Left ventricle myocardium inferior (tissue), 1 donor: ENCODE measurements at places on chromosomes 6 and 20.

- no peak for DNase-seq
Observed at GRCh38 chr6:110181131-110182030, 1.2 kb downstream of the CDC40 start.

GRCh38 chr6:29841030-29841429 lies 13.4 kb downstream of the HLA-G start:
- no peak for DNase-seq

DNA sequence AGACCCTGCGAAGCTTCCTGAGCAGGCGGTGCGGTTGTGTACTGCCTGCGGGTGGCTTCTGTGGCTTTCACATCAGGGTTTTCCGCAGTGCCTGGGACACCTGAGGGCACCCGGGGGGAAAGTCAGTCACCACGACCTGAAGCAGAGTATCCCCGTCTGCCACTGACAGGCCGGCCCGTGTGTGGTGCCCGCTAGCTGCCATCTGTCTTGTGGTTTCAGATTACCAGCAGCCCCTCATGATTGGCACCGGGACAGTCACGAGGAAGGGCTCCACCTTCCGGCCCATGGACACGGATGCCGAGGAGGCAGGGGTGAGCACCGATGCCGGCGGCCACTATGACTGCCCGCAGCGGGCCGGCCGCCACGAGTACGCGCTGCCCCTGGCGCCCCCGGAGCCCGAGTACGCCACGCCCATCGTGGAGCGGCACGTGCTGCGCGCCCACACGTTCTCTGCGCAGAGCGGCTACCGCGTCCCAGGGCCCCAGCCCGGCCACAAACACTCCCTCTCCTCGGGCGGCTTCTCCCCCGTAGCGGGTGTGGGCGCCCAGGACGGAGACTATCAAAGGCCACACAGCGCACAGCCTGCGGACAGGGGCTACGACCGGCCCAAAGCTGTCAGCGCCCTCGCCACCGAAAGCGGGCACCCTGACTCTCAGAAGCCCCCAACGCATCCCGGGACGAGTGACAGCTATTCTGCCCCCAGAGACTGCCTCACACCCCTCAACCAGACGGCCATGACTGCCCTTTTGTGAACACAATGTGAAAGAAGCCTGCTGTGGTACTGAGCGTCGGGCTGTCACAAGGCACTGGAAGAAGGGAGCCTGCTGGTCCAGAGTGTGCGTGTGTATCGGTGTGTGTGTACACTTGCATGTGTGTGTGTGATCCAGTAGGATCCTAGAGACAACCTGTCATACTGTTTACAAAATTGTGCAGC lies 54.4 kb downstream of the GOPC start:
- DNase-seq: peak; percentile 65

DNA sequence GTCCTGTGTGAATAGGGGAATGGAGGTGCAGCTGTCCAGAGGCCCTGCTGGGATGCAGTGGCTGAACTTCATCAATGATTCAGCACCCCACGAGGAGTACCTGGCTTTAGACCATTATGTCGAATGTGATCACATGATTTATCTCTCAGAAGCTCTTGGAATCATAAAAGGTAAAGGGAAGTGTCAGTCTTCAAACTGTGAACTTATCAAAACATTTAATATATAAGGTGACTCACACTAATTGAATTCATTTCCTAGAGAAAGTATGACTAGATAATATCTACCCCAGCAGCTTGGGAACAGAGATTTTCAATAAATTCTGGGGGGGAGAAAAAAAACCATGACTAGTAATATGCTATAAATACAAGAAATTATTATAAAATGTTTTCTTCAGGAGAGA lies 29.5 kb downstream of the ALDH8A1 start:
- DNase-seq: no peak

DNA sequence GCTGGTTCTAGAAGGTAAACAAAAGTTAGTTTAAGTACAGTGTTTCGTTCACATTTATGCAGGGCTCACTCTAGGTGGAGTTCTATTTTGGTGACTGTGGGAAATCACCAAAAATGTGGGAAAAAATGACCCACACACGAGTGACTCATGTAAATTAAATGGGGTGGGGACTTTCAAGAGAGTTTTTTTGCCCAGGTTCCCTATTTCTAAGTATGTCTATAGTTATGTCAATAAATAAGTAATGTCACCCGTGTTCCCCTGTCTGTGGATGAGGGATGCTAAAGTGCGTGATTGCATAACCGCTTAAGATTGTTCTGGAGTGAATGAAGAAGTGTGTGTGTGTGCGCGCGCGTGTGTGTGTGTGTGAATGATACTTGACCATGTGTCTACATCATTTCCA lies 69.1 kb downstream of the MYB start:
- DNase-seq: no peak

DNA sequence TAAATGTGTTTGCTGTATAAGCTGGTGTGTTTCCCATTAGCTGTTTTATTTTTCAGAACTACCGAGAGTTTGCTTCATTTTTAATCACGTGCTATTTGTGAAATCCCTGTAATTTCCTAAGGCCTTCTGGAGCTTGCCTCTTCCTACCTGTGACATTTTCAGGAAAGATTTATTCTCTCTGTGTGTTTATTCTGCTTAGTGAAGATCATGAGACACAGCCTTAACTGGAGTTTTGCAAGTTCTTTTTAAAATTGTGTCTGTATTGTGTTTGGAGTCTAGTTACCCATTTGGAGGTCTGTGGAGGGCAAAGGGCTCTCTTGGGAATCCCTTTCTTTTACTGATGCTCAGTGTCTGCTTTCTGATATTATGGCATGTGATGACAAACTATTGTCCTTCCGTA lies 359.1 kb upstream of the FLRT3 start:
- DNase-seq: no peak

GRCh38 chr6:49646130-49646824 lies 9.6 kb upstream of the RHAG start:
- DNase-seq: no peak

DNA sequence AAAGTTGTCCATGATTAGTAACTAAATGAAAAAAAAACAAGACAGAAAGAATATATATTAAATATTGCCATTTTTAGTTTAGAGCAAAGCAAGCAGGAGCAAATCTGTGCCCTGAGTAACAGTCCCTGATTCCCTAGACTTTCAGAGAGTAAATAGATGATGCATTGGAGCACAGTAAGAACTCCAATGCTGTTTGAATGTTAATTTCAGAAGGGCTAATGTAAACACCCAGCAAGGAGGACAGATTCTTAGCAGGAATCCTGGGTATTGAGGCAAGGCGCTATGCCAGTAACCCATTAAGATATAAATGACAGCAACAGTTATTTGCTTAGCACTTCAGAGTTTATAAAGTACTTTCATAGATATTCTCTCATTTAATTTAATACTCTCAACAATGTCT lies 15.6 kb upstream of the NRSN1 start:
- no peak for DNase-seq

DNA sequence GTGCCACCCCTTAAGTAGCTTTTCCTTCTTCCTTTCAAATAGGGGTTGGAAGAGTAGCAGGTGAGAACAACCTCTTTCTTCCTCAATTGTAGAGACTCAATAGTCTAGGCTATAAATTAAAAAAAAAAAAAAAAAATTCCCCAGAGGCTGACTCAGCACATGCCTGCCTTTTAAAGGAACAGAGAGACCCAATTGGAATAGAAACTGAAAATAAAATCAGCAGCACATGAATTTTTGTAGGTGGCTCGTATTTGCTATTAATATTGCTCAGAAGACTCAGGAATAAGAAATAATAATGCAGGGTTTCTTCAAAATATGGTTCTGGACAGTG lies 19.3 kb downstream of the TOP1 start:
- DNase-seq: no peak

- no peak for DNase-seq
Observed at GRCh38 chr20:5397393-5397792, 80.6 kb upstream of the PROKR2 start.

DNA sequence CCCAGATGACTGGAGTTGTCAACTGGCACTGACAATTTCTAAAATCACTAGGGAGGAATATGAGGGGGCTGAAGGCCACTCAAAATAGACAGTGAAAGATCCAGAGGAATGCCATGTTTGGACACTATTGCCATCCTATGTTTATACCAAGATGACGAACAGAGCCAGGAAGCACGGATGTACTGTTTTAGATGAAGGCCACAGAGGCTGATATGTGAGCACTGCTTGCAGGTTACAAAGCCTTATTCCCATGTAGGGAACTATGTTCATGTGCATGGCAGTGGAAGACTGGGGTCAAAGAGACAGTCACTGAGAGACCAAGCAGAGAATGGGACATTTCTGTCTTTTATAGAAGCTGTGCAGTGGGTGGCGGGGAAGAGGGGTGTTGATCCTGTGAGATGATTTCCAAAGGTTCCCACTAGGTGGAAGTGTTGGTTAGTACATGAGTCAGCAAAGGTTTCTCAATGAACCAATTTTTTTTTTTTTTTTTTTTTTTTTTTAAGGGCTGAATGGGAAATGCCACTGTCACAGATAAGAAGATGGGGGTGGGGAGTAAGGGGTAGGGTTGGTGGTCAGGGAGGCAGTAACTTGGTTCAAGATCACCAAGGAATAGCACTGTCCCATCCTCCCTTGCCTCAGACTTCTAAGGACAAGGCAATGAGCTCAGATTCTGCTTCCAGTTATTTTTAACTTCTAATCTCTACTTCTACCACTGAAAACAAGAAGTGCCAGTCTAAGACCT lies 46.7 kb upstream of the MOCS1 start:
- no peak for DNase-seq

DNA sequence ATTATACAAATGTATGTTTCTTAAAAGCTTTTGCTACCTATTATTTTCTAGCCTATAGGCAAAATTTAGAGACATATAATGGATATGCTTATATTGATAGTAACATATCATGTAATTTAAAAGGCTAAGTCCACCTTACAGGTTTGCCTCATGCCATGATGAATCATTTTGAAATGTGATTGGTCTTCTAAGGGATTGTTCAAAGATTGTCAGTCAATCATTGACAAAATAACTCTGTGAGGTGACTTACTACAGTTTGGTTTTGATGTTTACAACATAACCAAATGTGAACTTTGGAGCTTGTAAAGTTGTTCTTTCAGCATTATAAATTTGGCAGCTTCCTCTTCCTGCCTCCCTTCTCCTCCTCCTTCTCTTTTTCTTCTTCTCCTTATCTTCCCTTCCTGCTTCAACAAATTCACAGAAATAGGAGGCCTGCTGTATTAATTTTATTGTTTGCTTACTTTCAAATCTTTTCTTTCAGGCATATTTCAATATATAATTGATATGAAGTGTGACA lies 39.7 kb upstream of the ZFP64 start:
- no peak for DNase-seq

GRCh38 chr6:125110056-125110455 lies 43.5 kb upstream of the TPD52L1 start:
- DNase-seq: no peak

DNA sequence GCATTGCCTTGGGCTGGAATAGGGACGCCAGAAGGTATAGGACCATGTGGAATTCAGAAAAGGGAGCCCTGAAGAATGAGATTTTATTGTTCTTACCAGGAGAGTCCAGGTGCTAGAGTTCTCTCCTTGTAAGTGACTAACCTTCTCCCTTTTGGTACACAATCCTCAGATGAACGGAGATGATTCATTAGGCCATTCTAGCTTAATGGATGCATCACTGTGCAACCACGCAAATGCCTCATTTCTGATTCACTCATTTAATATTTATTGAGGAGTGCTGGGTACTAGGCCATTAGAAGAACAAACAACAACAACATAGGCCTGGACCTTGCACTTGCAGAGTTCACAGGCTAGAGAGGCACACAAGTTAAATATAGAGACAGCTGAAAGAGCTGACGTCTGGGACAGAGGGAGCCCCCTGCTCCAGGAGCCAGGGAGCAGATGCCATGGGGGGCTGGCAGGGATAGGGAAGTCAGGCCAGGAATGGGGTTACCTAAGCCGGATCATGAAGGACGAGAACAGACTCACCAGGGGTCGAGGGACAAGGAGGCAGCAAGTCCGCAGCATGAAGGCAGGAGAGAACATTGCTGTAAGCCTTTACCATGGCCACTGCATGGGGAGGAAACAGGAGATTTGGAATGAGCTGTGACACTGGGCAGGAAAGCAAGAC lies 179.5 kb upstream of the AKAP12 start:
- DNase-seq: no peak

DNA sequence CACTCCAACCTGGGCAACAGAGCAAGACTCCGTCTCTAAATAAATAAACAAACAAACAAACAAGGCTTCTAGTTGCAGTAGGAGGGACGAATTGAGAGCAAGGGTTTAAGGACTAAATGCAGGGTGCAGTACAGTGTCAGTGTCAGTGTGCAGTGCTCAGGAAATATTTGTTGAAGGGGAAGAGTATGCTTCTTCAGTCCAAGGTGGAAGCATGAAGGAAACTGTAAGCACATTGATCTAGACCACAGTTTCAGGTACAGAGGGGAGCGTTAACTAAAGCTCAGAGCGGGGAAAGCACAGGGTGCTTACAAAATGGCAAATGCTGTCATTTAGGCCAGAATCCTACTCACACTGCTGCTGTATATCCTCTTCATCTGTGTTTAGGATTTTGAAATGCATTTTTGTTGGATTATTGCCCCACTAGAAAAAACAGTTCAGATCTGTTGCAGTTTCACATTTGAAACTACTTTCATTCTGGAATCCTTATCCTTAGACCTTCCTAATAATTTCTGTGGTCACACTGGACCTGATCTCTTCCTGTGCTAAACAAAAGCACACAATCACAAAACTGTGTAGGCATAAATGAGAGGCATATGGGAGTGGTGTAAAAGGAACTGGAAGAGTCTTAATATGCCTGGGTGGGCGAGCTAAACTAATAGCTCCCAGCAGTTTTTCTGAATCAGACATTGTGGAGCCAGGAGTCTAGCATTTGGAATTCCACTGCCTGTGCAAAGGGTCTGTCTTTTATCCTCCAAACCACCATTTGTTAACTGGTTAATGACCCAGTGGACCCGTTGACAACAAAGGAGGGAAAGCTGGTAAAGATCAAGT lies 41.4 kb downstream of the CBFA2T2 start:
- no peak for DNase-seq
